GM23338 (cell line): ENCODE measurements at places on chromosomes 1 and 21. TPM values are rescaled to one million over a fixed set of nuclear protein-coding genes. Genes with fewer than 3 reads are reported as not detected.

WNT9A gene
- 1.8 and 2.0 TPM in 2 replicates for total RNA-seq

RUNX3 gene
- 0.12 and 0.73 TPM in 2 replicates for total RNA-seq

PDE9A gene
- total RNA-seq: 26.5 and 33.3 TPM in 2 replicates

S1PR1 gene
- 4.1 and 5.2 TPM in 2 replicates for total RNA-seq

ANGPTL1 gene
- total RNA-seq: not detected in 2 replicates

CD247 gene
- total RNA-seq: 1.4 TPM in 1 of 2 replicates, not detected in the other

TMEM240 gene
- 0.74 and 5.1 TPM in 2 replicates for total RNA-seq

PIK3R3 gene
- 8.0 and 8.6 TPM in 2 replicates for total RNA-seq

CRNN gene
- not detected in 2 replicates for total RNA-seq

TTC39A gene
- 5.4 and 7.1 TPM in 2 replicates for total RNA-seq

HEYL gene
- total RNA-seq: 4.1 and 4.5 TPM in 2 replicates

SPRR3 gene
- total RNA-seq: not detected in 2 replicates

COP1 gene
- total RNA-seq: 54.9 and 57.1 TPM in 2 replicates

KCNJ9 gene
- total RNA-seq: 0.08 and 0.24 TPM in 2 replicates

OR2T29 gene
- total RNA-seq: not detected in 2 replicates

LCK gene
- total RNA-seq: 69.4 and 86.6 TPM in 2 replicates

VWA5B1 gene
- 0.70 and 1.0 TPM in 2 replicates for total RNA-seq

MNDA gene
- not detected in 2 replicates for total RNA-seq

CAMK1G gene
- total RNA-seq: 0.76 and 2.8 TPM in 2 replicates

C1QTNF12 gene
- 3.0 and 4.1 TPM in 2 replicates for total RNA-seq

MTMR11 gene
- 1.8 and 2.4 TPM in 2 replicates for total RNA-seq

APOBEC4 gene
- total RNA-seq: not detected in 2 replicates

LRRC53 gene
- total RNA-seq: not detected in 2 replicates

HAO2 gene
- total RNA-seq: not detected in 2 replicates

ZBTB8OS gene
- 22.0 and 67.8 TPM in 2 replicates for total RNA-seq

ZMYND12 gene
- total RNA-seq: 0.58 and 0.63 TPM in 2 replicates

GAS5 gene
- total RNA-seq: 979 and 1,111 TPM in 2 replicates

OR14K1 gene
- 0.31 TPM in 1 of 2 replicates, not detected in the other for total RNA-seq

OLIG2 gene
- total RNA-seq: 0.04 and 1.4 TPM in 2 replicates

HCN3 gene
- total RNA-seq: 3.5 and 4.9 TPM in 2 replicates

PGLYRP3 gene
- not detected in 2 replicates for total RNA-seq

HSPA6 gene
- not detected in 2 replicates for total RNA-seq

GSTM5 gene
- 2.5 and 4.8 TPM in 2 replicates for total RNA-seq

MDM4 gene
- 56.1 and 63.9 TPM in 2 replicates for total RNA-seq
